ENCODE measurements at places on chromosomes 7 and 10.

DNA sequence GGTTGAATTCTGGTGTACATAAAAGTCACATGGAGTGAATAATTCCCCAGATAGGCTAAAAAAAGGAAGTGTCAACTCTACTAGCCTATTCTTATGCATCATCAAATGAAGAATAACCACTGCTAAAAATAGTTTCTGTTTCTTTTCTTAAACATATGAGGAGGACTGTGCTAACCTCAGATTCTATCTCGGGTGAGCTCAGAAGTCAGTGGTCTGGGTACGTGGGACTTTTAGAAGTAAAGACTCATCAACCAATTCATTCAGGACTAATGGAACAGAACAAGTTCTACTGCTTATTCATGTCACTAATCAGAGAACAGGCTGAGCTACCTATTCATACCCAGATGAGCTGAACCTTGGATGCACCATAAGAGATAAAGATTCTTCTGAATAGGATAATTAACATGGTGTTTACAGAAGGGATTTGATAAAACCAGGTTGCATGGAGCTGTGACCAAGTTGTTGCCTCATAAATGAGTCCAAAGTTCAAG lies 9.5 kb upstream of the ASAH2 start:
- no peak for DNase-seq

DNA sequence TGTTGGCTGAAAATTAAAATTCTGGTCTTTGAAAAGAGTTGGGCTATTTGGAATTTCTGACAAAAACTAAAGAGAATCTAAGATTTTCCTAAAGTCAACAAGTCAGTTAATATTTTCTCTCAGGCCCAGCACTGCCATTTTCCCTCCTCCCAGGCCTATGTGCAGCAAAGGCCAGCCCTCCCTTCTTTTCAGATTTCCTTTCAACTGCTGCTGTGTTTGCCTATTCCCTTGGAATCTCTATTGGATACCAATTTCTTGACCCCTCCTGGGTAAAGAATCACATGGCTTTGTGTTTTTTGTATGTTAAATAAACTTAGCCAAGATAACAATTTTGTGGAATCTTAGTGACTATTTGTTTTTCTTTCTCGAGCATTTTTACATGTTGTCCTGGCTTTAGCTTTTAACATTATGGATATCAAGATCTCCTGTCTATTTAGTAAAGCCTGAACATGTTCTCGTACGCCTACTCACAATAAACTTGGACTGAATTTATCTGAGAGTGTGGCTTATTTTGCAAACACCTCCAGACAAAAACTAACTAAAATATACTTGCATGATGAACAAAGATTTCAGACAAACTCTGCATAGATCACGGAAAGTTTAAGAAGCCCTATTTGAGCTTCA lies 19.9 kb downstream of the MACC1 start:
- no peak for DNase-seq

GRCh38 chr10:67284589-67284988 lies 358.8 kb downstream of the LRRTM3 start:
- no peak for DNase-seq

DNA sequence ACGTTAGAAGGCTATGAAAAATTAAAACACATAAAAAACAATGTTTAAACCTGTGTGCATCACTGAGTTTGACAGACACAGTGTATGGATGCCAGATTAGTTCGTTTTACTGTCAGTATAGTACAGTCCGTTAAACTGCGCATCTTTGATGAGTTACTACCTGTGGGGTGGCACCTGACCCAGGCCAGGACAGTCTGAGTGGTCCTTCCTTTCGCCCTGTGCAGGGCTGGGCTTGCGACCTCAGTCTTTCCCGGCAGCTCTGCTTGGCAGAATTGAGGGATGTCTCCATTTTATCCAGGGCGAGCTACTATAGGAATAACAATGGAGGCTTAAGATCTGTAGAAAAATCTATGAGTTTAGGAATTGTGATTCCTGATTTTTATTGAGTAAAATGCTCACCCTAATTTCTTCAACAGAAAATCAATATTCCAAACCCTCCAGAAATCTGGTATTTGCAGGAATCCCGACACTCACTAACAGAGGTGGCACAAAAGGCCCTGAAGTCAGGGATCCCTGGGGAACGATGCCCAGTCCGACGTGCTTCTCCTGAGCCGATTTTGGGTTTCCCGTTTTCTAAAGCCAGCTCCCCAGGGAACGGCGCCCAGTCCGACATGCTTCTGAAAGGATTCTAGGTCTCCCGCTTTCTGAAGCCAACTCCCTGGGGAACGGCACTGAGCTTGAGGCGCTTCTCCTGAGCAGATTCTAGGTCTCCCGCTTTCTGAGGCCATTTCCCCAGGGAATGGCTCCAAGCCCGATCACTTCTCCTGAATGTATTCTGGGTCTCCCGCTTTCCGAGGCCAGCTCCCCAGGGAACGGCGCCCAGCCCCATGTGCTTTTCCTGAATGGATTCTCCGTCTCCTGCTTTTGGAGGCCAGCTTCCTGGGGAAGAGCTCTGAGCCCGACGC lies 377.6 kb downstream of the DNAJB6 start:
- no peak for DNase-seq

DNA sequence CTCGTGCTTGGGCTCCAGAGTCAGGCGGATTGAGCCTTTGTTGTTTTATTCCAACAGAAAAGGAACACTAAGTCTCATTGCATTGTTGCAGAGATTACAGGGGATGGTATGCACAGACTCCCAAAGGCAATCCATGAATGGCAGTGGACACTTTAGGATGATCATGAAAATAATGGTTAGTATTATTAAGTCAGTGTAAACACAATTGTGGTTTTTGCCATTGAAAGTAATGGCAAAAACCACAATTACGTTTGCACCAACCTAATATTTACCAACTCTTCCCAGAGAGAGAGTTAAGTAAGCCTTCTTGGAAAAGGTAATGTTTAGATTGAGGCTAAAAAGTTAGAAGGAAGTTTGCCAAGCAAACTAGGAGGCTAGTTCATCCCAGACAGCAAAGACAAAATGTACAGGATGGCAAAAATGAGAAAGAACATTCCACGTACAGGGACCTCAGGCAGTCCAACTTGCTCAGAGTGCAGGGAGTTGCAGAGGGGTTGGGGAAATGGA lies 72.9 kb upstream of the AMPH start:
- DNase-seq: no peak

GRCh38 chr10:90751107-90751997 lies 106.5 kb downstream of the HTR7 start:
- no peak for DNase-seq

- no peak for DNase-seq
These were observed 553.6 kb upstream of the GHITM start for GRCh38 chr10:83585686-83586085.

DNA sequence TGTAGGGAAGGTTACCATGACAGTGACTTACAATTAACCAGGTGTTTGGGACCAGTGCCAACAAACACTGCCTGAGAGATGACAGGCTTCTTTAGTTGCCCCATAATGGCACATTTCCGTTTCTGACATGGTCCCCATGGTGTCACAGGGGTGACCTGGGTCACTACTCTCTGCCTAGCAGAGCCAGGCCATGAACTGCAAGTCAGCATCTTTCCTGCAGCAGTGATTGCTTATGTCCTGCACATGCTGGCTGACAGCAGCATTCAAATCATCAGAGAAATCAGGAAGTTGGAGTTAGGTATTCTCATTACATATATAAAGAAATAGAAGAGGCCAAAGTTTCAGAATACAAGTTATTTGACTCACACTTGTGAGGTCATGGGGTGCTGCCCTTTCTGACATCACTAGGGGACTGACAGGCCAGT lies 47.1 kb upstream of the ZNRF2 start:
- DNase-seq: no peak

DNA sequence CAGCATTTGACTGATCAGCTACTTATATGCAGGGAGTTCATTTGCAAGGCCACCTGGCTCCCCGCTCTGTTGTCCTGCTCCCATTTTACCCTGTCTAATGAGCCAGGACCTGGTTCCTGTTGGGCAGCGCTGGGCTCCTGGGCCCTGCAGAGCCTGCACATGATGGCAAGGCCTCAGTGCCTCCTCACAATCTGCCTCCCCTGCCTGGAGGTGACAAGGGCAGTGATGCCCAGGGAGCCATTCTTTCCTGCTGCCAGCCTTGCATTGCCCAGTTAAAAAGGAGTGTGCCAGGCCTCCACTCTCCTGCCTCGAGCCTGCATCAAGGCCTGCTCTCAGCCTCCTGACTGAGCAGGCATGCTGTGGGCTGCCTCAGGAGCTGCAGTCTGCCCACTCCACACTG lies 28.5 kb downstream of the CHAT start:
- no peak for DNase-seq

DNA sequence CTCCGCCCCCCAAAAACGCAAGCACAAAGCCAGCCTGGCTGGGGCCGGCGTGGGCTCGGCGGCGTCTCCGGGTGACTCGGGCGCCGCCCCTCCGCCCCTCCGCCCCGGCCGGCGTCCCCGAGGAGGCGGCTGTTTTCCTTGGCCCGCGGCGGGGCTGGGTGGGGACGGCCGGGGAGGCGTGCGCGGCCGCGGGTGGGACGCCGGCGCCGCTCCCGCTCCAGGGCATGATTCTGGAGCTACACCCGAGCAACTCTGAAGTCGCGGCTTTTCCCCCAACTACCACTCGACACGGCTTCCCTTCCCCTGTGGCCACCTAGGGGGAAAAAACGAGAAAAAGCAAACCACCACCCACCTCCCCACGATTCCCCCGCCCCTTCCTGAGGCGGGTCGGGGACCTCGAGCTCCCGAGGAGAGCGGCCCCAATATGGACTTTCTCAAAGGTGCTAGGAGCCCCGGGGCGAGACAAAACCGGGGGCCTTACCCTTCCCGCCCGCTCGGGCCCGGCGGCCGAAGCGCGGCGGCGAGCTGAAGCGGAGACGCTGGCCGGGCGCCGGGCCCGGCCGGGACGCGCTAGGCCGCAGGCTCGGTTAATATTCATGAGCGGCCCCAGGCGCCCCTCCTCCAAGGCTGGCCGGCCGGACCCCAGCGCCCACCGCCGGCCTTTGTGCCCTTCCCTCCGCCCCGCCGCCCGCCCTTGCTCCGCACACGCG lies 856 bp downstream of the ARHGAP21 start:
- no peak for DNase-seq

DNA sequence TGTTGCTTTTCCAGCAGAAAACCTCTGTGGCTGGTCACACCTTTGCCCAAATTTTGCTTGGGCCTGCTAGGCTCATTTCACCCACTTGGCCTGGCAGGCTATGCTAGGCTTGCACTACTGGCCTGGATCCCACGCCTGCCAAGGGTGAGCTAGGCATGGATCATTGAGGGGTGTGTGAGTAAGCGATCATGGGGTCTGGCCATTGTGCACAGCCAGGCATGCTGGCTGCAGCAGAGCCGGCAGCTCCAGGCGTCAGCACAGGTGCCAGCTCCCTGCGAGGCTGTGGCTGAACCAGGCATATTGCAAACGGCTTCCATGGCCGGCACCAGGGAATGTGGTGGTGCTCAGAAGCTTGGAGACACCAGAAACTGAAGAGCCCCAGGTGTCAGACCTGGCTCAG lies 19.2 kb downstream of the CFAP70 start:
- no peak for DNase-seq
